ENCODE measurements at places on chromosomes 11 and 22.

- no peak for DNase-seq
Measured at GRCh38 chr11:78560153-78560552, 14.5 kb downstream of the NARS2 start.

GRCh38 chr11:86670181-86670580, 2.2 kb downstream of the ME3 start:
- peak; percentile 84 for DNase-seq

DNA sequence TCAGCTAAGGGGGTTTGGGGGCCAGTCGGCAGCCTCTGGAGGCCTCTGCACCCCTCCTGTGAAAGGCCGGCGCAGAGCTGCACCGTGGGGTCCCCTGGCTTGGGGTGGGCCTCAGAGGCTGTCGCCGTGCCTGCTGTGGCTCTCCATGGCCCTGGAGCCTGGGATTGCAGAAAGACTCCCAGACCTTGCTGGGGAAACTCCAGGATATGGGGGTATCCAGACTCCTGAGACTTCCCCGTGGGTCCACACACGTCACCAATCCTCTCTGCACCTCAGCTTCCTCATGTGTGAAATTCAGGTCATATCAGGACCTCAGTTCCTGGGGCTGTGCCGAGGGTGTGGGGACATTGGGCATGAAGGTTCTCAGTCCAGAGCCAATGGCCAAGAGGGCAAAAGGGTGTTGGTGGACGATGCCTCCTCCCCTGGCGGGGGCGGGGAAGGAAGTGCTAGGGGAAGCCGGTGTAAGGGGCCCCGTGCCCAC, 97.1 kb downstream of the KCNQ1 start:
- no peak for DNase-seq

- DNase-seq = no peak
Measured at GRCh38 chr11:96942855-96943254, 553.0 kb downstream of the JRKL start.

DNA sequence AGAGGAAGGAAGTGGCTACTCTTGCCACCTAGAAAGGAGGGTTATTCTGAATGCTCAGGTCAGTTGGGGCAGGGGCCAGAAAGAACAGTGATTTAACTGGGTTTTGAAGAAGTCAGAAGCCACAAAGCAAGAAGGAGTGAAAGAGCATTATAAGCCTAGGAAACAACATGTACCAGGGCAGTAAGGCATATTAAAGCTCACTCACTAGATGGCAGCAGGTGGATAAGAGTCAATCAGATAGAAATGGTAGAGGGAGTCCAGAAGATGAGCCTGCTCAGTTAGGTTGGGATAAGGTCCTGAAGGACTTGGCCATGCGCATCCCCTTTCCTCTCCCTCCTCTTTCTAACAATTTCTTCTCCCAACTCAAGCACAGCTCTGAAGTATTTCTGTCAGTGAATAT, 22.0 kb upstream of the PATE1 start:
- peak; percentile 25 for DNase-seq

DNA sequence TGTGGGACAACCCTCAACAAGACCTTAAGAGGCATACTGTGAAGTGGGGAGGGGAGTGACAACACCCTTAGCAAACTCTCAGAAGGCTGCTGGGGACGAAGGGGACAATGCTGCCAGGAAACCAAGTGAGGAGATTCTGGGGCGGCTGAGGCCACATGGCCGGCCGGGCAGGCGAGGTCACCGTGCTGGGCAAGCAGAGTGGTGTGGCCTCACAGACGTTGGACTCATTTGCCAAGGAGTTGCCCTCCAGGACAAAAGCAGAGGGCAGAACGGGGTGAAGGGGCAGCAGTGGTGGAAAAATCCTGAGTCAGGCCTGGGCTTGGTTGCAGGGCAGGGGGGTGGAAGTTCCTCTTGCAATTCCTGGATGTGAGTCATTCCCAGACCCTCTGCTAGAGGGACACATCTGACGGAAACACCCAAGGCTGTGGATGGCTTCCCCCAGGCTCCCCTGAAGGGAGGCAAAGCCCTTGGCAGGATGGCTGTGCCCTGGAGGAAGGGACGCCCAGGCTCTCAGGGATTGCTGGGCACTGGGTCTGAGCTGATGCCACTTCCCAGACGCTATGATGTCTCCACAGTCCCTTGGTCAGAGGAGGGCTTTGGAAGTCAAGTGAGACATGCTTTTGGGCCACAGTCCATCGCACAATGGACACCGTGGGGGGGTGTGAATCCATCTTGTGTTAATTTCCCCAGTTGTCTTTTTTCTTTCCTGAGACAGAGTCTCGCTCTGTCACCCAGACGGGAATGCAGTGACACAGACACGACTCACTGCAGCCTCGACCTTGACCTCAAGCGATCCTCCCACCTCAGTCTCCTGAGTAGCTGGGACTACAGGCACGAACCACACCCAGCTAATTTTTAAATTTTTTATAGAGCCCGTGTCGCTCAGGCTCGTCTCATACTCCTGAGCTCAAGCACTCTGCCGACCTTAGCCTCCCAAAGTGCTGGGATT, 16.2 kb upstream of the SHANK3 start:
- DNase-seq = no peak

DNA sequence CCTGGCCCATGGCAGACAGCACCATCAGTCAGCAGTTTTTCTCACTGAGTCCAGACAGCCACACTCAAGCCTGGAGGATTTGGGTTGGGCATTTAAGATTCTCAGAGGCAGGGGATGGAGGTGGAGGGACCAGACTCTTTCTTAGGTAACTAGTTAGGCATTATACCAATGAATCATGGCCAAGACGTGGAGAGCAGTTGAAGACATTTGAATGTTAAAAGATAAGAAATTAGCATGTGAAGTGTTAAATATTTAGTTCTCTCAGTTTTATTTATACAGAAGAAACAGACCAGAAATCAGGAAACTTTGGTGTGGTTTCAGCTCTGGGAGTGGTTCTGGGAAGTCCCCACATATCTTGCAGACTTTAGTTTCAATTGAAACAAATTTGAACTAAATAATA, 9.9 kb downstream of the GTF2H1 start:
- DNase-seq = no peak

GRCh38 chr11:84316866-84317555, 1030.8 kb upstream of the CCDC90B start:
- no peak for DNase-seq

DNA sequence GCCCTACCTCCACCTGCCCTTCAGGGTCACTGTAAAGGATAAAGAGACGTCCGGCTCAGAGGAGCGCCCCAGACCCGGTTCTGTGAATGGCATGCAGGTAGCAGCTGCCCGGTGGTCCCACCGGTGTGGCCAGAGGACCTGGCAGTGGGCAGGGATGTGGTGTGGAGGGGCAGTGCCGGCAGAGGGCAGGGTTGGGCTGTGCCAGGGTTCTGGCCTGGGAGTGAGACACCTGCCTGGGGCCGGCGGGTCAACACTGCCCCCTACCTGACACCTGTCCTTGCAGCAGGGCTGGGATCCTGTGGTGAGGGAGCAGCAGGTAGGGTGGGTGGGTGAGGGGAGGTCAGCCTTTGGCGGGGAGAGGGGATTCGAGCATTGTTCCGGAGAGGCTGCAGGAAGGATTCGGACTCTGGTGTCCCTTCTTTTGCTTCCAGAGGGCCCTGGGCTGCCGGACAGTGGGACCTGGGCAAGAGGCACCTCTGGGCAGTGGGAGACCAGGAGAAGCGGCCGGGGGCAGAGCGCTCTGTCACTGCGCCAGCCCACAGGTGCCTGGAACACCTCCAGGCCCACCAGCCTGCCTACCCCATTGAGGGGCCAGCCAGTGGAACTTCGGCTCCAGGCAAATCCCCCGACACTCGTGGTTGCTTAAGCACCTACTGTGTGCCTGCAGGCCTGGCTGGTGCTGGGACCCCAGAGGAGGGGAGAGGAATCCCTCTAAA, 1.6 kb upstream of the PHLDA2 start:
- DNase-seq = peak; percentile 59

GRCh38 chr11:68521969-68522652, 61.6 kb downstream of the PPP6R3 start:
- DNase-seq = no peak

DNA sequence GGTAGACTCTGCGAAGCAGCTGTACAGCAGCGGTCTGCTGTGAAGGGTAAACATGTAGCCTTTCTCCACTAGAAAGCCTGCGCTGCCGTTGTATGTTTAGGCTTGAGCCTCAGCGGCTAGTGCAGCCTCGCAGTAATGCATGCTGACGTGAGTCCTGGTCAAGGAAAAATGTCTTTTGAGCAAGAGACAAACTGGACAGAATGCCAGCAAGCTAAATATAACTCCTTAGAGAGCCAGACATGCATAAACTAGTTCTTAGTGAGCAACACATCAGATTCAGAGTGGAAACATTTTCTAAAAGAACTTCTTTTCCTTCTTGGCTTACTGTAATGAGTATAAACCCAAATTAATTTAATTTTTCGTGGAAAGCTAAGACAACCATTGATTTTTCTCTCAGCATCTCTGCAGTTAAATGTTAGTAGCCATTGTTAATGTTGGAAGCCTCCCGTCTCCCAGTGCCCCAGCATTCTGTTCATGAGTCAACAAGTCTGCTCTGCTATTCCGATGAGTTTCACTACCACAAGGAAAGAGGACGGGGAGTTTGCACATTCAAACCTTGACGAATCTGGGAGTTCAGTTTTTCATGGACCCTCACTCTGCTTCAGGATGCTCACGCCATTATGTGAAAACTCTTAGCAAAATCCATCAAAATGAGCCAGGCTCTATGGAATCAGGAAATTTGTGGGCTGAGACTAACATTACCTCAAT, 51.4 kb downstream of the JAM3 start:
- DNase-seq = no peak

- no peak for DNase-seq
Measured at GRCh38 chr11:104682206-104682605, 216.1 kb downstream of the CASP12 start.

- DNase-seq = no peak
Measured at GRCh38 chr22:38162881-38163843, 18.5 kb downstream of the PLA2G6 start.

DNA sequence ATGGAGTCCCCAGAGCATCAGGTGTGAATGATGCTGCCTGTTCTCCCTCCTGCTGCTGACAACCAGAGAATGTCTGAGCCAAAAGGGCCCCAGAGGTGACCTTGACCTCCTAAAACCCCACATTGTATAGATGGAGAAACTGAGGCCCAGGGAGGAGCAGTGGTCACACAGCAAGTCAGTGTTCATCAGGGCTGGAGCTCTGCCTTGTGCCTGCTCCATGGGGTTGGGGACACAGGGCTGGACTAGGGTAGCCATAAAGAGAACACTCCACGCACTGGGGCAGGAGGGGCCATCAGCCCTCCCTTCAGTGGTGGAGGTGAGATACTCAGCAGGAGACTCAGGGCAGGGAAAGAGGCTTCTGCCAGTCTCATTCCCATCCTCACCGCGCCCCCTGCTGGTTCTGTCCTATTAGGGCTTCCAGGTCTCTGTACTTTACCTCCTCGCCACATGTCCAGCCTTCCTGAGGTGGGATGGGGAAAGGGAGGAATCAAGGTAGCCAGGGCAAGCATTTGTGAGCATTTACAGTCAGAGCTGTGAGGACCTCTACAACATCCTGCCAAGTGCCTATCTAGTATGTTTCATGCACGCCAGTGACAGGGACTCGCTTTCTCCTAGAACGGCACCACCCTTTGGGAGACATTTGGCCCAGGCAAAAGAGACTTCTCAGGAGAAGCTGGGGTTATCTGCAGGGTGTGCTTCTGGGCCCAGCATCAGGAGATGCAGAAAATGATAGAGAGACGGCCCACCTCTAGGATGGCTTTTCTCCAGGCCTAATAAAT, 43.2 kb downstream of the NEU3 start:
- DNase-seq = peak; percentile 78

GRCh38 chr11:12743834-12744449, 69.7 kb downstream of the TEAD1 start:
- no peak for DNase-seq

DNA sequence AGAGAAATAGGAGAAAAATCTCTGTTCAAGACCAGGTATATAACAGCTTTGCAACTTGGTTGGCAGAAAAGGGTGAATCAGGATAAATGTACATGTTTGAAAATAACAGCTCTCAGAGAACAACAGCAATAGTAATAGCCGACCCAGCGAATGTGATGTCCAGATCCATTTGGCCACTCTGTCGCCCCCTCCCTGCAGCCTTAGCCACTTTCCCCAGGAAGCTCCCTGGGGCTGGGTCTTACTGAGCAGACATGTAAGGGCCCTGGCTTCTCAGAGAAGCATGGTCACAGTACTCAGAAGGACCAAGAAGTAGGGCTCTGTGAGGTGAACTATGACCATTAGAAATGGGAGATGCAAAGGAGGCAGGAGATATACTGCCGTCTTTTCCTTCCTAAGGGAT, 154.1 kb upstream of the SNX19 start:
- no peak for DNase-seq

- DNase-seq = peak; percentile 31
Measured at GRCh38 chr11:116733969-116734508, 38.7 kb downstream of the BUD13 start.

DNA sequence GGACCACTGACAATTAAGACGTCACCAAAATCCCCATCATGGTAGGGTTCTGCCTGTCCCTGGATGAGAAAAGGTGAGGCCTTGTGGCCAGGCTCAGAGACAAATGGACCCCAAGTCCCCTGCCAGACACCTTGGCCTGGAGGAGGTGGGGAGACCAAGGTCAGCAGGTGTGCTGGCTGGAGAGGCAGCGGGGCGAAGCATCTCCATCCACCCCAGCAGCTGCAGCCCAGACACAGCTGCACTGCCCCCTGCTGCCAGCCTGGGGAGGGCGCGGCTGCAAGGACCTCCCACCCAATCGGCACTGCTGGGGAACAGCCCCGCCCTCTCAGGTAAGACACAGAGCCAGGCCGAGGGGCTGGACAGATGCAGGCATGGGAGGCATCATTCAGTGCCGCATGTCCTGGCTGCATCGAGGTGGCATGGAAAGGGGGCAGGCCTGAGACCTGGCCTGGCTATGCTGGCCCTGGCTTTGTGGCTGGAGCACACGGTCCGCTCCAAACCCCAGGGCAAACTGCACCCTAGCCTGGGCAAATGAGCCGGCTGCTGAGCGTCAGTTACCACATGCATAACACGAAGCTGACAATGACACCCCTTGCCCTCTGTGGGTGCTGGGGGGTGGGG, 12.2 kb upstream of the MFNG start:
- DNase-seq = peak; percentile 78

DNA sequence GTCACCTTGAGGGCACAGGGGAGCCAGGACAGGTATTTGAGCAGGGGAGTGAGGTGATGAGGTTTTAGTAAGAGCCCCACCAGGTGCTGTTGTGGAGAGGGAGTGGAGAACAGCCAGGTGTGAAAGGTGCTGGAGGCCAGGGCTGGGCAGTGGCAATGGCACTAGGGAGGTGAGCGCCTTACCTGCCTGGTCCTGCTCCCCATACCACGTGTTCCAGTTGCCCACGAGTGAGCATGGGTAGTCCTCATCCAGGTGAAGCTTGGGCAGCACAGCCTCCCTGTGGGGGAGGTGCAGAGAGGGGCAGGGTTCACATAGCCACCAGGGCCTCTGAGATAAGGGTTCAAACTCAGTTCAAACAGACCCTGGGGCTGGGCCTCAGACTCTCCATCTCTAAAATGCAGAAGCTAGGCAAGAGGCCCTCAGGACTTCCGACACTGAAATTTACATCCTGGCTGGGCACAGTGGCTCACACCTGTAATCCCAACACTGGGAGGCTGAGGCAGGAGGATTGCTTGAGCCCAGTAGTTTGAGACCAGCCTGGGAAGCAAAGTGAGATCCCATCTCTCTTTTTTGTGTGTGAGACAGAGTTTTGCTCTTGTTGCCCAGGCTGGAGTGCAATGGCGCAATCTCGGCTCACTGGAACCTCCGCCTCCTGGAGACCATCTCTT, 11.8 kb downstream of the NIPSNAP1 start:
- peak; percentile 28 for DNase-seq

All from hematopoietic multipotent progenitor cell treated with erythropoietin and hydrocortisone succinate and interleukin-3 and kit ligand, for 4 days (in vitro differentiated cells).